CD8-positive, alpha-beta memory T cell (primary cell): ENCODE measurements at places on chromosomes 3 and 15. TPM values are rescaled to one million over a fixed set of nuclear protein-coding genes. Genes with fewer than 3 reads are reported as not detected.
A peak's percentile ranks its signal among the peaks of the same experiment; 100 is the strongest.

DNA sequence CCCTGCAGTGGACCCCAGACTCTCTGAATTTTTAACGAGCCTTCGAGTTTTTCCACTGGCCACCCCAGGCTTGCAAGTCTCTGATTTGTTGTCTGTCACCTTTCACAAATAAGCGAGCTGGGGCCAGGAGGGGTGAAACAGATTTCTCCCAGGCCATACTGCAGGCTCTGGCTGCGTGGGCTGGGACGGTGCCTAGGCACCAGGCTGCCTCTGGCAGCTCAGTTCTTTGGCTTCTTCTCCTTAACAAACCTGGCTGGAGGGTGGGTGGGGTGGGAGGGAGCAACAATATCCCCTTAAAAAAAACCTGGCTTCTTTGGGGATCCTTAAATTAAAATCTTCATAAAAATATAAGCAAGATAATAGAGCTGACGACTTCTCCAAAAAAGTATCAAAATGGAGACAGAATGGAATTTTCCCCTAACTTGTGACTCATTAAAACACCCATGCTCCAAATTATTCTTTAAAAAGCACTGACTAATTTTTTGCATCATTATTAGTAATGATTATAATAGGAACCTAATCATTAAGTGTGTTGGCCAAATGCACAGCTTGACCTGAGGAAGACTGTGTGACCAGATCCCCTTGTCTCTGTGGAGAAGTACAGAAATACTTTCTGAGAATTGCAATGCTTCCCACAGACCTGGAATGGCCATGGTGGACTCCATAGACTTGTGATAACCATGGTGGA, 84.1 kb downstream of the SNRK start:
- H3K4me3 ChIP-seq: no peak overlapping the region
- H3K36me3 ChIP-seq: no peaks in the 10 kb centered on the region
- no peaks in the 10 kb centered on the region for H3K27me3 ChIP-seq
- peaks cover 15% of the 10 kb centered on the region for H3K4me1 ChIP-seq
- DNase-seq: no peak

GRCh38 chr15:63473999-63474809, 30.2 kb upstream of the USP3 start:
- H3K36me3 ChIP-seq: no peaks in the 10 kb centered on the region
- no peak overlapping the region for H3K4me3 ChIP-seq
- peaks cover 41% of the 10 kb centered on the region for H3K4me1 ChIP-seq
- no peaks in the 10 kb centered on the region for H3K27me3 ChIP-seq

GRCh38 chr3:126124896-126125295, 41.0 kb upstream of the SLC41A3 start:
- H3K27ac ChIP-seq: no peak overlapping the region
- no peak overlapping the region for H3K4me3 ChIP-seq
- no peaks in the 10 kb centered on the region for H3K36me3 ChIP-seq
- H3K4me1 ChIP-seq: no peaks in the 10 kb centered on the region

DNA sequence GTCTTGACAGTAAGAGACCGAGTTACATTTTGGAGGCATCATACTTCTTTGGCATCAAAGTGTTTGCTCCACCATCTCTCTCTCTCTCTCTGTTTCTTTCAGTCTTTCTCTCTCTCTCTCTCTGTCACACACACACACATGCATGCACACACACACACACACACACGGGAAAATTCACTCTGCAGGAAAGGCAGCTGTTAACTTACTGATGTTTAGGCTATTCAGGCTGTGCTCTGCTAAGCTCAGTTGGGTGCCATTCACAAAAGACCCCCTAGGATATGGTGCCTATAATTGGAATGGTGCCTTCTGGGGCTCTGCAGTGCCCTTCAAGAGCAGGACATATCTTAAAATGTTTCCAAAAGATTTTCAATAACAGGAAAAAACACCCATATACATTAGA, 78.2 kb downstream of the KCNH8 start:
- H3K27ac ChIP-seq: no peak overlapping the region
- no peak for DNase-seq
- H3K27me3 ChIP-seq: no peaks in the 10 kb centered on the region
- H3K4me1 ChIP-seq: no peaks in the 10 kb centered on the region
- H3K36me3 ChIP-seq: no peaks in the 10 kb centered on the region

DNA sequence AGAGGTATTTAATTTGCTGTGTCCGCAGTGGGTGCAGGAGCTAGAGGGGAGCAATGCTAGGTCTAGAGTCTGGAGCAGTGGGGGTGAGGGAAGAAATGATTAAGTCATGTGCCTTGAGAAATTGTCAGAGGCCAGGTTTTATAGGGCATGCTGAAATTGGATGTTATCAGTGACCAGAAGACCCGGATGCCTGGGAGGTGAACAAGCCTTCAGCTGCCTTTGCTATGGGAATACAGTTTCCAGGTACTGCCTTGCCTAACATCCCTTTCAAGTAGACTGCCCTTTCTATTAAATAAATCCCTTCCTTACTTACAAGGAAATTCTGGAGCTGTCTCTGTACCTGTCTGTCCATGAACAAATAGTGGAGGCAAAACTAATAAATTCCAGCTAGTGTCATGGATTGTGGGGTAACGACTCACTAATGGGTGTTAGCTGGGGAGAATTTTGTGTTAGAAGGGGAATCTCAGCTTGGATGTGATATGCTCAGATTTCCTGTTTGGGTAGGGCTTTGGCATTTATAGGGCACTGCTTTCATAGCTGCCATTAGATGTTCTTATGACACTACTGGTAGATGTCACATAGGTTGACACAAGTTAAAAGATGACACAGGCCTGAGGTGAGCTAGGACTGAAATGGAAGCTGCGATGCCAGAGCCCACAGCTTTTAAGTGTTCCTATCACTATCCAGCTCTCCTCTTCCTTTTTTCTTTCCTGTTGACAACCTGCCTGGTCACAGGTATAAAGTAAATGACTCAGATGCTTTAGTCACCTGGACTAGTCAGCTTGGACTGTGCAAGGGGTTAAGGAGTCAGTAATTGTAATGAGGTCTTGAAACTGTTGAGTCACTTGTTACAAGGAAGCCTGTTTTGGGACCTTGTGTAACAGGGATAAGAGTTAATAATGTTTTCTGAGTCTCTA, 21.3 kb downstream of the CHD2 start:
- H3K27me3 ChIP-seq: no peaks in the 10 kb centered on the region
- H3K4me1 ChIP-seq: peaks cover 65% of the 10 kb centered on the region
- H3K4me3 ChIP-seq: no peak overlapping the region
- DNase-seq: no peak
- H3K36me3 ChIP-seq: peaks cover 23% of the 10 kb centered on the region
- H3K27ac ChIP-seq: no peak overlapping the region

DNA sequence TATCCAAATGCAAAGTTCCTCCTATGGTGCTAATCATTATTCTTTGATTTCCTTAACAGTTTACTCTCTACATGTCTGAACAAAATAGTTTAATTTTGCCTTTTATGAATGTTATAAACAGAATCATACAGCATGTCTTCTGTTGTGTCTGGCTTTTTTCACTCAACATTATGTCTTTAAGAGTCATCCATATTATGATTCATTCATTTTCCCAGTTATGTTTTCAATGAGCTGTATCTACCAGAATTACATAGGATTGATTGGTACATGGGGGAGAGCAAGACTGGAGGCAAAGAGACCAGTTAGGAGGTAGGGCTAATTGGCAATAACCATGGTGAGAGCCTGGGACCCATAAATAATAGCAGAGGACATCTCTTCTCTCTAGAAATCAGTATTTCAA, 16.6 kb upstream of the RAP2B start:
- H3K27me3 ChIP-seq: no peaks in the 10 kb centered on the region
- no peak for DNase-seq
- no peaks in the 10 kb centered on the region for H3K36me3 ChIP-seq

DNA sequence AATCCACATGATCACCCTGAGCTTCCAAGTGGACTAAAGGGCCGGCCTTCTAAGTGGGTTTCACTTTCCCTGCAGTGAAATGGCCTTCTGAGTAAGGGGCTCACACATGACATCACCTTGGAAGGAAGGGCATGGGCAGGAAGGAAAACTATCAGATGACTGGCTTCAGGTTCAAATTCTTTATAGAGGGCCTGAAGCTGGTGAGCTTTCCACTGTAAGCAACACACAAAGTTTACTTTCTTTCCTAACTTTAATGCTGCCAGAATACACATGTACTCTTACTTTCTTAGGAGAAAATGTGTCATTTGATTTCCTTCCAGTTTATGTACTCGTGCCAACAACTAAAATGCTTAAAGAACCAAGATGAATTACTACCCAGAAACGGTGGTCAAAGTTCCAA, 475.6 kb downstream of the FOXP1 start:
- H3K27me3 ChIP-seq: no peaks in the 10 kb centered on the region
- no peak overlapping the region for H3K4me3 ChIP-seq
- H3K4me1 ChIP-seq: peaks cover 27% of the 10 kb centered on the region
- H3K27ac ChIP-seq: no peak overlapping the region

GRCh38 chr3:35383216-35383615, 256.1 kb upstream of the ARPP21 start:
- no peaks in the 10 kb centered on the region for H3K4me1 ChIP-seq
- H3K36me3 ChIP-seq: no peaks in the 10 kb centered on the region
- no peak overlapping the region for H3K27ac ChIP-seq
- H3K4me3 ChIP-seq: no peak overlapping the region
- no peak for DNase-seq
- H3K27me3 ChIP-seq: no peaks in the 10 kb centered on the region

DNA sequence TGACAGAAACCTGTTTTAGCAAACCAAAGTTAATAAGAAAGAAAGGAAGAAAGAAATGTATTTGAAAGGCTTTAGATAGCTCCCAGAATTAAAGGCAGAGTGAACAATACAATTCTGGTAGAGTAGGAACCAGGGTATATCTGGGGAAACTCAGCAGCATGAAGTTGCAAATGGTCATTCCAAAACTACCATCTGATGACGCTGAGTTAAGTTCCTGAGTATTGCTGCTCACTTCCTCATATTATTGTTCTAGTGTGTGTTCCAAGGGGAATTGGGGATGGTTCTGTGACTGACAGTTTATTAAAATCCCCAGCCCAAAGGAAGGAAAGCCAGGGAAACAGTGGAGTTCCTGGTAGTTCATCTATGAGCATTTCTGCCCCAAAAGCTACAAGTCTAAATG, 88.3 kb upstream of the FRMD4B start:
- H3K36me3 ChIP-seq: no peaks in the 10 kb centered on the region
- no peak for DNase-seq
- H3K4me1 ChIP-seq: no peaks in the 10 kb centered on the region
- H3K4me3 ChIP-seq: no peak overlapping the region
- H3K27me3 ChIP-seq: no peaks in the 10 kb centered on the region
- no peak overlapping the region for H3K27ac ChIP-seq

DNA sequence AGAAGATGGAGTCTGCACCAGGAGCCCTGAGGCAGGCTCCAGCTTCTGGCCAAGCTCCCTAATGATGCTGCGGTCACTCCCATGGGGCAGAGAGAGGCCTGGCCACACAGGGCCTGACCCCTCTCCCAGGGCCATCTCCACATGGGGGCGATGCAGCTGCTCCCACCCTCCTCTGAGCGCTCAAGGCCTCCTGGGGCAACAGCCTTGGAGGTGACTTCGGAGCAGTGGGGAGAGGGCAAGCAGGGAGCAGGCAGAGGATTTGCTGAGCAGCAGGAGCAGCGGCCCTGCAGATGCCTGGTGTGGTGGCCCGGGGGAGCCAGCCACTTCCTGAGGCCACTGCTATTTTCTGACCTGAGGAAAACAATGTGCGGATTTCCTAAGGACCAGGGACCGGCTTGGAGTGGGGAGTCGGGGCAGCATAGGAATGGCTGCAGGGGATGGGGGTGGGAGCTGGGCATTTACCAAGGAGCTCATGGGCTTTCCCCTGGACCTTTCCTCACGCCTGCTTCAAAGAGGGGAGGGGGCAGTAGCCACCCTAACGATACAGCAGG, 81.6 kb upstream of the RPL32 start:
- no peak for DNase-seq
- H3K27ac ChIP-seq: no peak overlapping the region
- H3K4me3 ChIP-seq: no peak overlapping the region
- H3K36me3 ChIP-seq: peaks cover 43% of the 10 kb centered on the region
- peaks cover 4% of the 10 kb centered on the region for H3K4me1 ChIP-seq

- peaks cover 5% of the 10 kb centered on the region for H3K27me3 ChIP-seq
- H3K4me3 ChIP-seq: peak overlapping the region; percentile 39
- DNase-seq: peak; percentile 42
- H3K36me3 ChIP-seq: no peaks in the 10 kb centered on the region
Observed at GRCh38 chr3:168094877-168095610, 680 bp downstream of the GOLIM4 start.

- no peak overlapping the region for H3K27ac ChIP-seq
- no peak overlapping the region for H3K4me3 ChIP-seq
- no peaks in the 10 kb centered on the region for H3K27me3 ChIP-seq
- DNase-seq: no peak
- no peaks in the 10 kb centered on the region for H3K36me3 ChIP-seq
Observed at GRCh38 chr15:31136607-31137328, 35.2 kb upstream of the TRPM1 start.

- H3K4me3 ChIP-seq: no peak overlapping the region
- peaks cover 3% of the 10 kb centered on the region for H3K27me3 ChIP-seq
- H3K4me1 ChIP-seq: no peaks in the 10 kb centered on the region
- no peak overlapping the region for H3K27ac ChIP-seq
Observed at GRCh38 chr15:73022161-73022560, 30.1 kb upstream of the NEO1 start.

- H3K4me1 ChIP-seq: peaks cover 12% of the 10 kb centered on the region
- DNase-seq: no peak
- H3K4me3 ChIP-seq: peak within 1 kb of the TSS; percentile 66
- H3K36me3 ChIP-seq: no peaks in the 10 kb centered on the region
- H3K27ac ChIP-seq: peak within 1 kb of the TSS; percentile 55
- no peaks in the 10 kb centered on the region for H3K27me3 ChIP-seq
Observed at GRCh38 chr15:50181969-50182218, at the start of gene SLC27A2. Gene SLC27A2 (plus strand): TSS chr15:50182196. CDS start chr15:50182428, 232 bp downstream.

DNA sequence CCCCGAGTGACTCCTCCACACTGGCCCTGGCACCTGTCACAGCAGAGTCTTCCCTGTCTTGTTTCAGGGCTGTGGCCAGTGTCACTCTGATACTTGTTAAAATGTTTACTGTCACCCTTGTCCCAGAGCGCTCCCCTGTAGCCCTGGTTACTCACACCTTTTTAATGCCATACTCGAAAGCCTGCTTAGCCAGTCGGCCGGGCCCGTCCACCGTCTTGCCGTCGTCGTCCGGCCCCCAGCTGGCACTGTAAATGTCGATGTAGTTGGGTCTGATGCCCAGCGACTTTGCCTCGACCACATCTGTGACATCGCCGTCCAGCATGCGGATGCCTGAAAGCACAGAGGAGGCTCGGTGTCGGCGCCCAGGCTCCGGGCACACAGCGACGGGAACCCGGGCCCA, 91.3 kb downstream of the PCSK6 start:
- H3K27ac ChIP-seq: no peak overlapping the region
- DNase-seq: no peak
- no peak overlapping the region for H3K4me3 ChIP-seq
- H3K27me3 ChIP-seq: no peaks in the 10 kb centered on the region
- H3K4me1 ChIP-seq: no peaks in the 10 kb centered on the region

- H3K4me3 ChIP-seq: no peak overlapping the region
- no peaks in the 10 kb centered on the region for H3K36me3 ChIP-seq
- no peaks in the 10 kb centered on the region for H3K27me3 ChIP-seq
- H3K4me1 ChIP-seq: no peaks in the 10 kb centered on the region
Observed at GRCh38 chr3:123650101-123650500, 65.2 kb upstream of the HACD2 start.

Gene HSPBAP1
- polyA plus RNA-seq: 7.2 TPM

Gene MOBP
- polyA plus RNA-seq: not detected

Gene LRRC31
- not detected for polyA plus RNA-seq

Gene GPR149
- not detected for polyA plus RNA-seq

Gene MFGE8
- polyA plus RNA-seq: 9.6 TPM

Gene ZIC1
- not detected for polyA plus RNA-seq

Gene LIPH
- not detected for polyA plus RNA-seq

Gene ZNF860
- polyA plus RNA-seq: not detected

Gene MAP6D1
- polyA plus RNA-seq: 3.6 TPM

Gene CSPG5
- not detected for polyA plus RNA-seq

Gene PDIA3
- polyA plus RNA-seq: 383 TPM

Gene PRSS50
- polyA plus RNA-seq: 0.13 TPM

Gene HDC
- not detected for polyA plus RNA-seq

Gene TMEM212
- polyA plus RNA-seq: not detected

Gene SERINC4
- 2.2 TPM for polyA plus RNA-seq

Gene ERICH6
- polyA plus RNA-seq: not detected
